ENCODE measurements at places on chromosomes 3 and 15.

GRCh38 chr3:177452831-177453450, 255.7 kb upstream of the TBL1XR1 start:
- no peak for DNase-seq

DNA sequence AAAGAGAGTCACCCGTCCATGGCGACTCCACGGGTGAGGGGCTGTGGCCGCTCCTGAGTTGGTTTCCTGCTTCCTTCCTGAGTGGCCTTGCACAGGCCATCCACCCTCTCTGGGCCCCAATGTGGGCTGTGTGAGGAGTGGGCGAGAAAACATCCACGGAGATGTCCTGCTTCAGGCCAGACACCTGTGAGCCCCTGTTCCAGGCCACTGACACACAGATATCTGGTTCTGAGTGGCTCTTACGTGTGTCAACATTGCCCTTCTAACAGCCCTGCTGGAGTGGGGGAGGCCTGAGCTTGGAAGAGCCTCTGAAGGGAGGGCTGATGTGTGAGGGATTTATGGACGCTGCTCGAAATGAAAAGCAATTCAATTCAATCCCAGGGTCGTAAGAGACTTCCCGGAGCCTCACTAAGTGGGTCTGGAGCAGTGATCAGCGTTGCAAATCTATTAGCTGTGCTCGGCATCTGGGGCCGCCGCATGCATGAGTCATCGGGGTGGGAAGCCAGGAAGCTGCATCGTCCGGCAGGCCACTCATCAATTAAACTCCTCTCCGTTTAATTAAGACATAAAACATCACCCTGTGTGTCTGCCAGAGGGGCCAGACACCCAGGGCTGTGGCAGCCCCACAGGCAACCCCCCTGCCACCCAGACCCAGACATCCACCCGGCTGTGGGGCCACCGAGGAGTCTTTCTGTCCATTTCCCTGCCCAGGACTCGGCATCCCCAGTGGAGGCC, 20.0 kb upstream of the PRR23E start:
- peak; percentile 77 for DNase-seq

GRCh38 chr3:39108200-39108710, 775 bp downstream of the TTC21A start:
- no peak for DNase-seq

- DNase-seq: no peak
Observed at GRCh38 chr3:108079877-108080276, 11.0 kb downstream of the CD47 start.

DNA sequence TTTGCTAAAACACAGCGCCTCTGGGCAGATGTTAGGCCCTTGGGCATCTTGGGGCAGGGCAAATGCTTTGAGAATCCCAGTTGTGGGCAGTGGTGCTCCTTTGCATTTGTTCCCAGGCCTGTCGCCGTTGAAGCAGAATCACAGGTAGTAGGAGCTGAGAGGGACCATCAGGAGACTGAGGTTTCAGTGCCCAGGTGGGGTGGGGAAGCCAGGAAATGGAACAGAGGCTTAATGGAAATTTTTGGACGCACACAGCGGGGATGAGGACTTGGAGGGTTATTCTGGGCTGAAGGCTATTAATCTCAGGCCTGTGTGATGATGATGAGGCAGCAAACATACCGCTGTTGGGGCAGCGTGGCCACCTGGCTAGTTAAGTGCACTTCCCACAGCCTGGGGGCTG, 99.5 kb downstream of the SV2B start:
- no peak for DNase-seq

- DNase-seq: no peak
Observed at GRCh38 chr15:70475921-70476320, 287.4 kb downstream of the UACA start.

DNA sequence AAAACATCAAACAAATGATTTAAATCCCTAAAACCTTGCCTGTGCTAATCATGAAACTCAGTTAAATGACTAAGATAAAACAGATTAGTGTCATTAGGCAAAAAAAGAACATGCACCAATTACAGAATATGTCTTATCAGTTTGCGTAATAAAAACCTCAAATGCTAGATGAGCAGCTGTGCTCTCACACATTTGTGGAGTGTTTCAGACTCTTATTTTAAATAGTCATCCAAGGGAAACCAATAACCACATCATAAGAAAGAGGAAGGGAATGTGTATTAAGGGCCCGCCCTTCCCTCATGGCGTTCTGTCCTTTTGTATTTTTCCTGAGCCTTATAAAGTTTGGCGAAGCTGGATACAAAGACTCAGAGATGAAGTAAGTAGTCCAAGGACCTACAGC, 6.6 kb downstream of the SAMMSON start:
- no peak for DNase-seq

DNA sequence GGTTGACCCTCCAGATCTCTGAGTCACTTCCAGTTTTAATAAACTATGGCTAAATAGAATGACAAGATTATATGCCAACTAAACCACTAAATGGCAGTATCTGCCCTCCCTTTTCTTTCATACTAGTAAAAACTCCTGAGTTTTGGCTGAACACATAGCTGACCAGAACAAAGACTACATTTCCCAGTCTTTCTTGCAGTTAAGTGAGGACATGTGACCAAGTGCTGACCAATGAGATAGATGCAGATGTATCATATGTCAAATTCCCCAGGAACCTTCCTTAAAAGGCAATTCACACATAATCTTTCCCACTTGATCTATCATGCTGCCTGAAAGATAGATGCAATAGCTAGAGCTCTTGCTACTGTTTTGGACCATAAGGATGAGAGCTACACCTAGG, 191.3 kb downstream of the SHOX2 start:
- DNase-seq: no peak

GRCh38 chr3:112818289-112818688, 28.4 kb downstream of the CD200R1L start:
- no peak for DNase-seq

- DNase-seq: no peak
Observed at GRCh38 chr3:136604961-136605360, 147.2 kb downstream of the STAG1 start.

GRCh38 chr3:197339841-197340520, 41.6 kb upstream of the DLG1 start:
- DNase-seq: peak; percentile 59

DNA sequence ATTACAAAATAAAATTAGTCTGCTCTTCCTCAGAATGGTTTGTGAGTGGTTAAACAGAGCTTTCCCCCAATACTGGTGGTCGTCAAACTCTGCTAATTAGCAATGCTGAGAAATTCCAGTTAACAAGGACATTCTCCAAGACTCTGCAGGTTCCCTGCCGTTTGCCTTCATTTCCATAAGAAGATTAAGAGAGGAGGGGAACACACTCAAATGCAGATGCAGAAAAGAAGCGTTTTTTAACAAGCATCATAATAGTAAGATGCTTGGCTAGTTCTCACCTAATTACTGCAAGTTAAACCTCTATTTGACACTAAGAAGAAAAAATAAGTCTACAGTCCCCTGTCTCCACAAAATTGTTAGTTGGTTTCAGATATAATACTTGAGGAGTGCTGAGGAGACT, 3.7 kb upstream of the SOX2 start:
- DNase-seq: peak; percentile 64

GRCh38 chr3:27228805-27229204, 140.4 kb downstream of the NEK10 start:
- DNase-seq: peak; percentile 78

DNA sequence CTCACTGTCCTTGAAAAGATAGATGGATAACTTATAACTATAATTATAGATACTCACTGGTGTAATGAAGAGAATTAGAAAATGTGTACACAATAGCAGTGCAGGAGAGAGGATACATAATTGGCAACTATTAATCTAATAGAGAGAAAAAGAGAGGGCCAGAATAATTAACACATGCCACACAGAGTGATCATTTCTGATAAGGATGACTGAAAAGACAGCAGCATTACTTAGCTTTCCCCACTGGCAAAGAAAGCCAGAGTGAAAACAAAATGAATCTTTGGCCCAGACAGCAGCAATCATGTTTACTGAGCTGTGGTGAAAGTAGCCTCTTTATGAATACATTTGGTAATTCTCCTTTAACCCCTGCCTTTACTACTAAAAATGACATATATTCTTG, 493.3 kb upstream of the ROBO1 start:
- no peak for DNase-seq

DNA sequence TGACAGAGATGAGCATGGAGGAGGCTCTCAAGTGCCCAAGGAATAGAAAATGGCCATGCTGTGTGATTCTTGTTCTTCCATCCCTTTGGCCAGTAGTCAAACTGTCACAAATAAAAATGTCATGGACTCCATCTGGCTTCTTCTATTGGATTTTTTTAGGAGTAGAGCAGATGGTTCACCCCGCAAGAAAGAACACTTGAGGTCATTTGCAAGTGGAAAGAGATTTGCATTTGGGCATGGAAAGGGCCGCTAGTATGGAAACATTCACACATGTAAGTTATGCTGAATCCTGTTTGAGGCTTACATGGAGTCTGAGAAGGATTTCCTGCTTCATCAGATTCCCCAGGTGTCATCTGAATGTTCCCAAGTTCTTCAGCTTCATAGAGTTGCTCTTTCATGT, 53.1 kb upstream of the CFAP161 start:
- no peak for DNase-seq

DNA sequence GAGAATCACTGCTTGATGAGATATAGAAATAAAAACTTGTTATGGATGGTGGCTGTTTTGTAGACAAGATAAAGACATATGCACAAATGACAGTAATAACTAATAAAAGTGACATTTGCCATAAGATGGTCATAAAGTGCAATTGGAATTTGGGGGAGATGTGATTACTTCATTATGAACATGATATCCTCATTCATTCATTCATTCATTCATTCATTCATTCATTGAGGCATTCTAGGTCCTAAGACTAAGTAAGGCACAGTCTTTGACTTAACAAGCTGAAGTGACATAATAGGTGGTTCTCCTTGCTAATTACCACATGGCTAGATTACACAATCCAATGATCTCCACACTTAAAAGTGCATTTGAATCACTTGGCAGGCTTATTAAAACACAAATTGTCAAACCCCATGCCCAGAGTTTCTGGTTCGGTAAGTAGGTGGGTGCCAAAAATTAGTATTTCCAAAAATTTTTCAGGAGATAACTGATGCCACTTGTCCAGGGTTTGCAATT, 18.9 kb downstream of the RAP2B start:
- no peak for DNase-seq

DNA sequence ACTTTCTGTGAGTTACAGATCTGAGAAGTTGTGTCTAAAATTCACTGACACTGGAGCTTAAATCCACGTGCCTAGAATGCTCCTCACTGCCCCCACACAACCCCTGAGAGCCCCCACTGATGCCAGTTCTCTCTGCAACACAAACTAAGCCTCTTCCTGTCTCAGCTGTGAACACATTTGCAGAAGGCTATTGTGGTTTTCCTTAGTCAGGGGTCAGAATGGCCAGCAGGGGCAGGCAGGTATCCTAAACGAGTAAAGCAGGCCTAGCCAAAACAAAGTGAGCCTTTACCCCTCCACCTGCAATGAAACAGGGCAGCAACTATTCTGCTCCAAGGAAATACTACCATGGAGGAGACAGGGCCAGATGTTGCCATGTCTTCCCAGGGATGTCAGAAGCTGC, 78.6 kb downstream of the FHIT start:
- DNase-seq: peak; percentile 81

- DNase-seq: no peak
Observed at GRCh38 chr3:49788056-49788455, 1.7 kb upstream of the IP6K1 start.

GRCh38 chr15:73647259-73648013, 14.2 kb upstream of the NPTN start:
- no peak for DNase-seq

- DNase-seq: no peak
Observed at GRCh38 chr15:32951736-32952464, 234.1 kb downstream of the GREM1 start.

DNA sequence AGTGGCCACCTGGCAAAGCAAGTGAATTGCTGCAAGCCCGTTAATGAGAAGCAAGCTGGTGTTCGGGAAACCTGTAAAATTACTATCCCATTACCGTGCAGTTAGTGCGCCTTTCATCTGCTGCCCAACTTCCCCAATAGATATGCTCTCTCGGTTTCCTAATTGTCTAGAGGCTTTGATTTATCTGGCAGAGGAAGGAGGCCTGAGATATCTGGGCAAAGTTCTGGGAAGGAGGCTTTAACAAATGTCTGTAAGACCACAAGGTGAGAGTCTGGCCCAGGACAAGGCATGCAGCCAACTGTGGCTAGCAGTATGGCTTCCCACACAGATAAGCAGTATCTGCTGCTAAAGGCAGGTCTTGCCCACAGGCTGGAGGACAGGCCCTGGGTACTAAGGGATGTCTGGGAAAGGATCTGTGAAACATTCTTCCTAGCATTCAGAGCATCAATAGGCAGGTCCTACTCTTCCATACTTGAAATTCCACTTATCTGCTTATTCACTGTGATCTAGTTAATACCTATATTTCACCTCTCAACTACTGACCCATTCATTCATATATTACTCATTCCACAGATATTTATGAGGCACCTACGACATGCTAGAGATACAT, 130.0 kb upstream of the SLC2A2 start:
- peak; percentile 60 for DNase-seq

DNA sequence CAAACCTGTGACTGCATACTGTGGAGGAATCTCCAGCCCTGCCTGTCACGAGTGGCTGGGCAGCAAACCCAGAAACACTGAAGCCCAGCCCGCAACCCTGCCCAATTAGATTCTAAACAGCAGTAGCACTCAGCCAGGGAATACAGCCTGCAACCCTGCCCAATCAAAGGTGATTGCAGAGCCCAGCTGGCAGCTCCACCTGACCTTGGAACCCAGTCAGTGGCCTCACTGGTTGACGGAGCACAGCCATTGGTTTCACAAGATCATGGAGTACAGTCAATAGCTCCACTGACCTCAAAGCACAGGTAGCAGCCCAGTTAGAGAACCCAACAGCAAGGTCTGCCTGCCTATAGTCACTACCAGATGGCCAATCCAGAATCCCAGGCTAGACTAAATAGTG, 35.2 kb upstream of the MYLK start:
- no peak for DNase-seq

GRCh38 chr3:187318819-187319616, 27.5 kb upstream of the MASP1 start:
- DNase-seq: peak; percentile 78

DNA sequence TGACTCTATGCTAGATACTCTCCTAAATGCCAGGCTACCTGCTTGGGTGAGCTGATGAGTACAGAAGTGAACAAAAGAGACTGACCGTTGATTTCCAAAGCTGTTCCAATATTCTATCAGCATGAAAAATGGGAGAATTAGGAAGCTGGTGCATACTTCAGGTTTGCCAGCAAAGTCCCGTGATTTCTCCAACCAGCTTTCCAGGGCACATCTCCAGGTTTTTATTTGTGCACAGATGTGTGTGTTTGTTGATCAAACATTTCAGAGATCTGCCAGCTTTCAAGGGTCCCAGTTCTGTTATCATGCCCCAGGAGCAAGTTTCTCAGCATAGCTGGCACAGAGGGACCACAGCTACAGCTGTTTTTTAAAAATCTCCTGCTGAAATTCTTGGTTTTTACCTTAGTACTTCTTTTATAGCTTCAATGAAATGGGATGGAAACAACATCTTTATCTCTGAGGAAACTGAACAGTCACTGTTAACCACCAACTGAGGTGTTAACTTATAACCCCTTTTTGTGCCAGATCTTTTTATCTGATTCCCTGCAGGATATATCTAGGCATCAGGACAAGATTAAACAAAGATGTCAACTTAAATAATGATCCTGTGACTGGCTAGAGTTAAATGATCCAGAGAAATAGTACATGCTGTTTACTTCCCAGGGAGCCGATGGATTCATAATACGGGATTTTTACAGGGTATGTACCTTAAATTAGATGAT, 380.8 kb downstream of the GRM7 start:
- DNase-seq: no peak
